ENCODE measurements at places on chromosomes 4 and X.

DNA sequence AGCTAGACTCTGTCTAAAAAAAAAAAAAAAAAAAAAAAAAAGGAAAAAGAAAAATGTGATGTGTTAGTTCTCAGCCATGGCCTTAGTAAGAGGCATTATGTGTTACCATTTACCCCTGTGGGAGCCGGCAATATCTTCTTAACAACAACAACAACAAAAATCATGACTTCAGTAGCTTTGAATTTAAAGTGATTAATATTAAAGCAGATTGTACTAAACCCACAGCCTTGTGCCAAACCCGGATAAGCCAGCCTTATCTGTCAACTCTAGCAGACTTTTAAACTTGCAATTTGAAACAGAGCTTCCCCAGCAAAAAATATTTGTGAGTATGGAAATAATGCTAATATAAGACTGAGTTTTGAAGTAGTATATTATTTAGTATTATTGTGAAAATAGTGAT lies 462.1 kb upstream of the GNPDA2 start:
- DNase-seq = no peak

DNA sequence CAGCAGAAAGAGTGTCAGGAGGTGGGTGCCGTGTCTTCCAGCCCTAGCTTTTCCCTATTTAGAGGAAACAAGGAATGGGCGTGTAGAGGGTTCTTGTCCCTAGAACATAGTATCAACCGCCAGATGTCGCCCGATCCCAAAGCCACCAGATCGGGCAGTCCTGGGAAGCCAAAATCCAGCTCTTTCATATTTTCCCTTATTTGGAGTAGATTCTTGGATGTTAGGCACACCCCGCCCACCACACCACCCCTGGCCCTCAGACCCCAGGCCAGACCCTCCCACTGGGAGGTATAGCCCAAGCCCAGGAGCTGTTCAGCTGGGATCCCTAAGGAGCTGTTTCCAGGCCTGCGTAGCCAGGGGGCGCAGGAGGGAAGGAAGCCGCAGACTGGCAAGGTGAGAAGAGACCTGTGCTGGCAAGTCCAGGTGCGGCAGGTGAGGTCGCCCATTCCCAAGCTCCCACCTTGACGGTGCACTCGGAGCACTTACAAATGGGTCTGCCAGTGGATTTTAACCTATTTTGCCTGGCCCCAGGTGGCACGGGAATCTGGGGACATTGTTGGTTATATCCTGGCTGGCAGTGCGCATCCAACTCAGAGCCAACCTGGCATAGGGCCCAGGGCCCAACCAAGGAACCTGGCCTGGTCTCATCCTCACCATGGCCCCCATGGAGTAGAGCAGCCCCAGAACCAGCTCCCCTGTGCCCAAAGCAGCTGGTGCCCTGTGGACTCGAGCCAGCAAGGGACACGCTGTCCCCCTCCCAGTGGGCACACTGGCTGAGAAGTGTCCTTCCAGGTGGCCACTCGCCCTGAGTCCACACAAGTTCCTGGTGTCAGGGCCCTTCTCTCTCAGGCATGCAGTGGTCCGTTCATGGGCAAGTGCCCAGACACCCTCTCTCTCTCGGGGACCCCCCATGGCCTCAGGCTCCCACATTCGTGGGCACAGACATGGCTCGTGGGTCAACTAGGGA lies 811 bp downstream of the FLNA start:
- peak; percentile 68 for DNase-seq

DNA sequence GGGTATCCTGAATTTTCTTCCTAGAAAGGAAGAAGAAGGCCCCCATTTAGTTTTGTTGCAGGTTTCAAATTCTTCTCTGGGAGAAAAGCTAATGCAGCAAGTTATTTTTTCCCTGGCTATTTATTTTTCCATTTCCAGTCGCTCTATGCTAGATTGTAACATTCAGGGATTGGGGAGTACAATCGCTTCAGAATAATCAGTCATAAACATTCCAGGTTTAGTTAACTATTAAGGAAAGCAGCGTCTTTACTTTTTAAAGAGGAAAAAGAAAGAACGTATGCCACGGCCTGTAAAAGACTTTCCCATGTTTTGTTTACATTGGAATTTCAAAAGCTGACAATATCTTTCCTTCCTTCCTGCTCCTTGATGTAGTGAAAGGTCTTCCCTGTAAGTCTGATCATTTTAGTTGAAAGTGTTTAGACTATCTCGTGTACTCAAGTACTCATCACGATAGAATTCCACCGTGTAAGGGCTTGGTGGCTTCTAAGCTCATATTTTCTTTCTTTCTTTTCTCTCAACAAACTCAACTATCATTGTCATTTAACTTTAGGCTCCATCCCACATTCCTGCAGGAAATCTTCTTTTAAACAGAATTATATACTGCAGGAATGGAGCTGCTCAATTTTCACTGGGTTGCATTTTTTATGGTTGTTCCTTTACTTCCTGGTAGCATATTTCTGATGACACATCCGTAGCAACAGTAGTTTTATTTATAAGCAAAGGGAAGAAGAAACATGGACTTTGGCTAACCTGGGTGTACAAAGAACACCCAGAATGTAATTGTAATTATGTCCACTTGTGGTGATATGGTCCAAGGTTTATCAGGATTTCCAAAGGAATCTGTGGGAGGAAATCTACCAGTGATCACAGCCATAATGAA lies 213.1 kb upstream of the FAT1 start:
- no peak for DNase-seq

GRCh38 chrX:22395372-22395771 lies 122.7 kb downstream of the CBLL2 start:
- no peak for DNase-seq

DNA sequence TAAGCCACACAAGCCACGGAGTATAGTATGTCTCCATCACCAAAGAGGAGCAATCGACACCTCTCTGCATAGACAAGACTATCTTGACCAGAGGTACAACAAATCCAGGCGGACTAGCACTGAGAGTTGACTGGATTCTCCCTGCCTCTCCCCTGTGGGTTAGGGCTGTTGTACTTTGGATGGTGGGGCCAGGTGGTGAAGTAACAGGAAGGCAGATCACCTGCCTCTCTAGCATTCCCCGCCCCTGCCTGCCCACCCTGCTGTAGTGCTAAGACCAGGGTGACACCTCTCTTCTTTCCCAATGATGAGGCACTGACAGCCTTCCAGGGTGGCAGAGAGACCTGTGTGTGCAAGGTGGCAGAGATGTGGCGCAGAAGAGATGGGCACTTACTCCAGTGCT lies 47.5 kb upstream of the TRIM2 start:
- no peak for DNase-seq

GRCh38 chr4:77903186-77903585 lies 40.6 kb downstream of the MRPL1 start:
- no peak for DNase-seq

DNA sequence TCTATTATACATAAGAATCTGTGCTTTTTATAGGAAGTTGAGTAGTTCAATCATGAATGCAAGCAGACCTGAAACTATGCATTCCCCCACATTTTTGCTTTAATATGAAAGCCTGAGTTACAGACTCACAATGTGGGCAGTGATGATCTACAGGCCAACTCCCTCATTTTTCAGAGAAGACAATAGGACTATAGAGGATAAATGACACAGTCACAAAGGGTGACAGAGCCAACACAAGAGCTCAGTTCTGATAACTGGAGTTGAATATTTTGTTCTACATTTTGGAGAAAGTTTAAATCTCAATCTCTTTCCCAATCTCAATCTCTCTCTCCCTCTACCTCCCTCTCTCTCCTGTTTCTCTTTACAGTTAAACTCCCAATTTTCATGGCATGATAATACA lies 27.0 kb downstream of the MBNL3 start:
- no peak for DNase-seq

- DNase-seq = no peak
Measured at GRCh38 chr4:118335324-118335723, 17.5 kb downstream of the PRSS12 start.
